Activated T-helper 1 cell treated with anti-CD3 and anti-CD28 coated beads, Interleukin-12 subunit alpha, Interleukin-12 subunit beta, Interleukin-2, Interleukin-4 antibody, amounts not matched to agents 30 ng/mL and 10 ng/mL and 1 ng/mL, durations not matched to agents 14 hours and 24 hours and 36 hours (primary cell): ENCODE measurements at places on chromosomes 1 and 21.

DNA sequence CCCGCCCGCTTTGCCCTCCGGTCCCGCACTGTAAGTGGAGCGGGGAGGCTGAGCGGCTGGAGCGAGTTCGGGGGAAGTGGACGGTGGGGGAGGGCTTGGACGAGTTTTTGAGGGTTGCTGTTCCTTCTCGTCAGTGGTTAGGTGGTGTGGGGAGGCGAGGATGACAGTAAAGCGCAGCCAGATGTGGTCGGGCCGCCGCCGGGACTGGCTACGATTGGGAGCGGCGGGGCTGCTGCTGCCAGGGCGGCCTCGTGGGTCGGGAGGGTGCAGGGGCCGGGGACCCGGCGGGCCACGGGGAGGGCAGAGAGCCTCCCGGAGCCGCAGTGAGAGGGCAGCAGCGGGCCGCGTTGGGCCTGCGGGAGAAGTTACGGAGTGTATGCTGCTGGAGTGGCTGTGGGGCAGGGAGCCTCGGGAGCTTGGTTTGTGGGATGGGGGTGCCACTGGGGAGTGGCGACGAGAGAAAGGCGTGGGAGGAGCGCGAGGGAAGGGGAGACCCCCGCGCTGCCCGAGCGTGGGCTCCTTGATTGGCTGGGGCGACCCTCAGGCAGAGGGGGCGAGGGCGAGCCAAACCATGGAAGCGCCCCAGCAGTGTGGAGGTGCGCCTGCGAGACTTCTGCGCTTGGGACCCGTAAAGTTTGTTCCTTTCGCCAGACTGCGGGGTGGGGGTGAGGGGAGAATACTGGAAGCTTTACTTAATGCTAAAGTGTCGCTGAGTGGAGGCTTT is 2.1 kb downstream of the ADGRL2 start:
- no peak overlapping the region for H3K4me3 ChIP-seq
- no peaks in the 10 kb centered on the region for H3K4me1 ChIP-seq
- H3K27me3 ChIP-seq: peaks cover 59% of the 10 kb centered on the region
- no peak for DNase-seq
- no peaks in the 10 kb centered on the region for H3K36me3 ChIP-seq
- no peak overlapping the region for H3K27ac ChIP-seq

GRCh38 chr1:172322219-172323061 is 98.0 kb upstream of the C1orf105 start:
- no peak for DNase-seq
- no peaks in the 10 kb centered on the region for H3K4me1 ChIP-seq
- H3K36me3 ChIP-seq: no peaks in the 10 kb centered on the region
- H3K27ac ChIP-seq: no peak overlapping the region
- no peaks in the 10 kb centered on the region for H3K27me3 ChIP-seq

- peaks cover 29% of the 10 kb centered on the region for H3K36me3 ChIP-seq
- DNase-seq: no peak
- H3K4me1 ChIP-seq: peaks cover 6% of the 10 kb centered on the region
Measured at GRCh38 chr1:246629030-246629429, 62.8 kb downstream of the CNST start.

- H3K36me3 ChIP-seq: peaks cover 10% of the 10 kb centered on the region
- H3K27ac ChIP-seq: no peak overlapping the region
- H3K4me3 ChIP-seq: no peak overlapping the region
Measured at GRCh38 chr1:231705806-231706760, 79.5 kb downstream of the DISC1 start.

DNA sequence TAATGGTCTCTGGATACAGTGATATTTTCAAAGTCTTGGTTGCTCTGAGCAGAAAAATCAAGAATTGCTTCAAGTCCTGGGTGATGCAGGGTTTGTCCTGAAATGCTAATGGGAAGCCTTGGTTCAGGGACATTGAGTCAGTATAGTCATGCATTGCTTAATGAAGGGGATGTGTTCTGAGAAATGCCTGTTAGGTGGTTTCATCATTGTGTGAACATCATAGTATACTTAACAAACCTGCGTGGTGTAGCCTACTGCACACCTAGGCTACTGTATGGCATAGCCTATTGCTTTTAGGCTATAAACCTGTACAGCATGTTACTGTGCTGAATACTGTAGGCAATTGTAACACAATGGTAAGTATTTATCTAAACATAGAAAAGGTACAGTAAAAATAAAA is 36.4 kb downstream of the TBCE start:
- no peaks in the 10 kb centered on the region for H3K27me3 ChIP-seq
- H3K4me3 ChIP-seq: no peak overlapping the region
- H3K27ac ChIP-seq: no peak overlapping the region
- peaks cover 6% of the 10 kb centered on the region for H3K36me3 ChIP-seq
- no peaks in the 10 kb centered on the region for H3K4me1 ChIP-seq

- no peak for DNase-seq
- H3K36me3 ChIP-seq: no peaks in the 10 kb centered on the region
- H3K4me1 ChIP-seq: no peaks in the 10 kb centered on the region
Measured at GRCh38 chr1:106222403-106222802, 834.1 kb upstream of the PRMT6 start.

GRCh38 chr1:41655632-41656031 is 171.1 kb upstream of the EDN2 start:
- H3K27ac ChIP-seq: peak overlapping the region; percentile 86
- H3K27me3 ChIP-seq: no peaks in the 10 kb centered on the region
- peaks cover 91% of the 10 kb centered on the region for H3K4me1 ChIP-seq

DNA sequence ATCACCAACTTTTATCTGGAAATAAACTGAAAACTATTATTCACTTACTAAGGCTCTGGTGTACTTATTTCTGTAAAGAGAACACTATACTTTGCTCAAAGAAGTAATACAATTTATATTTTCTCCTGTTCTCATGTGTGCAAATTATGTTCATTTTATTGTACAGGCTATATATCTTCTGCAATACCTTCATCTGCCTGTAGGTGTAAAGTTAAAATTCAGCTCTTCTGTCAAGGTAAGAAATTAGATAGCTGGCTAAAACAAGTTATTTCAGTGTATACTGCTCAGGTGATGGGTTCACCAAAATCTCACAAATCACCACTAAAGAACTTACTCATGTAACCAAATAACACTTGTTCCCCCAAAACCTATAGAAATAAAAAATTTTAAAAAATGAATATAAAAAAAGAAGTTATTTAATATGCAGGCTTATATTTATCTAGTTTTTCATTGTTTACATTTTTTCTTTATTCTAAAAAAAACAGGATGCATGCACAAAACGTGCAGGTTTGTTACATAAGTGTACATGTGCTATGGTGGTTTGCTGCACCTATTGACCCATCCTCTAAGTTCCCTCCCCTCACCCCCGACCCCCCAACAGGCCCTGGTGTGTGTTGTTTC is 81.5 kb downstream of the PTGER3 start:
- no peaks in the 10 kb centered on the region for H3K36me3 ChIP-seq
- H3K4me3 ChIP-seq: no peak overlapping the region
- peaks cover 2% of the 10 kb centered on the region for H3K27me3 ChIP-seq
- no peak for DNase-seq
- H3K4me1 ChIP-seq: no peaks in the 10 kb centered on the region

- H3K27ac ChIP-seq: no peak overlapping the region
- no peaks in the 10 kb centered on the region for H3K36me3 ChIP-seq
- H3K27me3 ChIP-seq: peaks cover 2% of the 10 kb centered on the region
- DNase-seq: no peak
Measured at GRCh38 chr1:14756589-14757285, 158.3 kb downstream of the KAZN start.

GRCh38 chr1:225699336-225699735 is 46.4 kb upstream of the ENAH start:
- no peak overlapping the region for H3K27ac ChIP-seq
- no peak overlapping the region for H3K4me3 ChIP-seq
- peaks cover 3% of the 10 kb centered on the region for H3K27me3 ChIP-seq

DNA sequence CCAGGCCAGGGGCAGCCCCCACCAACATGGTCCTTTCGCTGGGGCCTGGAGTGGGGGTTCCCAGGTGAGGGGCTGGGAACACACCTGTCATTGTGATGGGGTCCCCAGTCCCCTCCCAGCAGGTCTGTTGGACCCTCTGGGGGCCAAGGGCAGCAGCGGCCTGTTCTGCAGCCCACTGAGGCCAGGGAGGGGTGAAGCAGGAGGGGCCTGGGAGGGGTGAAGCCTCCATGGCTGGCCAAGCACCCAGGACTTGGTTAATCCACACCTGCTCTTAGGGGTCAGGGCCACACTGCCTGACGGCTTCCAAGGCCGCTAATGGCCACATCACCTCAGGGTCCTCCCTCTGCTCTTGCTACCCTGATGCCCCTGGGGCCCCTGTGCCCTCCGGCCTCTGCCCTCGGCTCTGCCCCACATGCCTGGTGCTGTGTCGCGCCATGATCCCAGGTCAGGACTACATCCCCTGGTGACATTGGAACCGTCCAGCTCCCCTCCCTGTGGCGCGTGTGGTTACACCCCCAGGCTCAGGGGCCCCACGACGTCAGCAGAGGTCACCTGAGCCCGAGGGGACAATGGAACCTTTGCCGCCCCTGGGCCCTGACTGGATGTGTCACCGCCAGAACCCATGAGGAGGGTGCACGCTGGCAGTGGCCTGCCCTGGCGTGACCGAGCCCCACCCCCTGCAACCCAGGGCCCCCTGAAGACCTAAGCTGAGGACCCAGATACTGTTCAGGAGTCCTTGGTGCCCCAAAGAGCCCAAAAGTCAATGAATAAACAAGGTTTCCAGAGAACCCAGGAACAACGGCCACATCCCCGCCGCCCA is 7.0 kb downstream of the TNFRSF18 start:
- H3K4me3 ChIP-seq: peak overlapping the region; percentile 11
- peaks cover 6% of the 10 kb centered on the region for H3K4me1 ChIP-seq
- DNase-seq: no peak
- H3K27ac ChIP-seq: peak overlapping the region; percentile 89

GRCh38 chr1:66334318-66334717 is 199.6 kb upstream of the SGIP1 start:
- no peak for DNase-seq
- no peaks in the 10 kb centered on the region for H3K27me3 ChIP-seq
- peaks cover 61% of the 10 kb centered on the region for H3K4me1 ChIP-seq
- H3K27ac ChIP-seq: peak overlapping the region; percentile 93
- peaks cover 22% of the 10 kb centered on the region for H3K36me3 ChIP-seq

DNA sequence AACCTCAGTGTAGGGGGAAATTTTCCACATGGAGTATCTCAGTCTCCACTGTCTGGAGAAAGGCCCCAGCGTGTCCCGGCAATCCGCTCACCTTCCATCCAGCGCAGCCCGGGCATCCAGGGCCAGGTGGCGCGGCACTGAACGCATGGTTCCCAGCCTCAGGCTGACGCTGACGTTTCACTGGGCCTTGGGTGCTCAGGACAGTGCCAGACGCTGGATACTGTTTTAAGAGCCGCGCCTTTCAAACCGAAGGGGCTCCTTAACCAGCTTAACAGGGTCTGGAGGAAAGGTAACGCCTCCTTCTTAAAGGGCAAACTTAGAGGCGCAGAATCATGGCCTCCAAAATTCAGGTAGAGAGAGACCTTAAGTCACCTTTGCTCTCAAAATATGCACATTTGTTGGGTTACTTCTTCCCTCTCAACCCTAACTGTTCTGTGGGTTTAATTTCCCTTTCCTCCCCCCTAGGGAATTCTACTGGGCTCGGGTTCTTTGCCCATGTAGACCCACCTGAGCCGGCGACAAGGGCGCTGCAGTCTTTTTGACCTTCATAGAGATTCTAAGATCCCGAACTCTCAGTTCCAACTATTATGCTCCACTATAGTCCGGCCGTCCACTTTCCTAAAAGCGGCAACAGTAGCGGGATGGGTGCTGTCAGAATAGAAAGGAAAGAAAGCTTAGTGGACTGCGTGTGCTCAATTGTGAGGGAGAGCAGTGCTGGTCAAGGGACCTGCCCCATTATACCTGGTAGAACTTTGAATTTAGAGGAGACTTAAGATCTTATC is 3.5 kb upstream of the LHX9 start:
- peak overlapping the region; percentile 76 for H3K4me3 ChIP-seq
- H3K27me3 ChIP-seq: peaks cover 97% of the 10 kb centered on the region
- peaks cover 1% of the 10 kb centered on the region for H3K36me3 ChIP-seq
- H3K27ac ChIP-seq: no peak overlapping the region
- no peak for DNase-seq

- no peaks in the 10 kb centered on the region for H3K27me3 ChIP-seq
- DNase-seq: no peak
- H3K4me1 ChIP-seq: peaks cover 4% of the 10 kb centered on the region
Measured at GRCh38 chr1:203522237-203522636, 28.3 kb downstream of the OPTC start.

DNA sequence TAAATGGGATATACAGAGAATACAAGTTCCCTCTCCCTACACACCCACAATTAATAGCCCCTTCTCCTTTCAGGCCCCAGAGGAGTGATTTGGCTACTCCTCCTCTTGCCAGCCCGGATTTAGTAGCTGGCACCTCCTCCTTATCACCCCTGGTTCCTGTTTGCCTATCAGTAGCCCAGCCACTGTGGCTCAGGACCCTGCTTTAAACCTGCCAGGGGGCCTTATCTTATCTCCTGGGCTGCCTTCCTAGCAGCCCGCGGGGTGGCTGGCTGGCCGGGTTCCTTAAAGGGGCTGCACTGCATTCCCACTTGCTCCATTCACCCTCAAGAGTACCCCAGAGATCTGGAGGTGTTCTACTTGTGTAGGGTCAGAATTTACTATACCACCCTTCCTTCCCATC is 70.4 kb downstream of the PLEKHA6 start:
- no peaks in the 10 kb centered on the region for H3K36me3 ChIP-seq
- DNase-seq: no peak
- H3K27me3 ChIP-seq: peaks cover 33% of the 10 kb centered on the region

- H3K27me3 ChIP-seq: no peaks in the 10 kb centered on the region
- DNase-seq: no peak
- H3K4me1 ChIP-seq: no peaks in the 10 kb centered on the region
Measured at GRCh38 chr1:195005338-195005737, 1602.9 kb downstream of the KCNT2 start.

DNA sequence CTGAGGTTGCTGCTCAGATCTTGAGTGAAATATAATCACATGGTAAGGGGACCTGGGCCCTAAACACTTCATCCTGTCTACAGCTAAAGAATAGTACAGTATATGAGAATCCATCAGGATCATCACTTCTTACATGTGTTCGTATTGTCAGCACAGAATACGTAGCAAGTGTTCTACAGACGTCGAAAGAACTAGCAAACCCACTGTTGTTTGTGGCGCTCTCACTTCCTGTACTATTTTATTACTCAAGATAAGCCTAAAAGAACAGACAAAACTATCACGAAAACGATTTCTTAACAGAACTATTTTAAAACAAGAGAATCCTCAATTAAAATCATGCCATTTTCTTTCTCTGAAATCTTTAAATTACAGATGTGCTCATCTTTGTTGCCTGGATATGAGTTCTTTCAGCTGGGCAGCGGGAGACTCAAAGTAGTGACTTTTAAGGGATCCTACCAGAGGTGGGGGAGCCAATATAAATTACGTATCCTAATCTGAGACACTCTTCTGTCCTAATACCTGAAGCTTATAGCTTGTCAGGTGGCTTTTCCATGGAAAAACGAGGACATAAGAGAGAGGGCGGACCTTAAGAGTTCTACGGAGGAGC is 724 bp downstream of the ST7L start:
- H3K4me3 ChIP-seq: peak overlapping the region; percentile 98
- peaks cover 17% of the 10 kb centered on the region for H3K36me3 ChIP-seq
- peak overlapping the region; percentile 98 for H3K27ac ChIP-seq
- DNase-seq: peak; percentile 13
- peaks cover 38% of the 10 kb centered on the region for H3K4me1 ChIP-seq
- H3K27me3 ChIP-seq: no peaks in the 10 kb centered on the region
